ENCODE measurements at places on chromosomes 7 and 10.

GRCh38 chr7:46603296-46603752 is 682.3 kb upstream of the IGFBP3 start:
- no peak for DNase-seq

GRCh38 chr7:137579913-137580640 is 236.5 kb upstream of the PTN start:
- no peak for DNase-seq

GRCh38 chr7:92425311-92425947 is 21.9 kb upstream of the GATAD1 start:
- no peak for DNase-seq

- DNase-seq, result no peak
Measured at GRCh38 chr7:111012799-111013675, 77.9 kb upstream of the LRRN3 start.

- no peak for DNase-seq
Measured at GRCh38 chr10:10600004-10600403, 417.7 kb upstream of the CELF2 start.

DNA sequence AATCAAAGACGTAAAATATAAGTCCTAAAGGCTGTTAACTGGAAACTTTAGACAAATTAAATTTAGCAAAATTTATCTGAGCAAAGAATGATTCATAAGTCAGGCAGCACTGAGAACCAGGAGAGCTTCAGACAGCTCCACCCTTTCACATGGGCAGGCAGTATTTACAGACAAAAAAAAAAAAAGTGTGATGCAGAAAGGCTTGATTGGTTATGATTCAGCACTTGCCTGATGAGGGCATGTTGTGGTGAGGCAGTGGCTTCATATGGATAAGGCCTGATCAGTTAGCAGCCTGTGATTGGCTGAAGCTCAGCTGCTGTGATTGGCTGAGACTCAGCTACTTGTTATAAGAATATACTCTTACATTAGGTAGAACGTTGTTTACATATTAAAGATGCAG is 495.4 kb upstream of the POM121L12 start:
- no peak for DNase-seq

DNA sequence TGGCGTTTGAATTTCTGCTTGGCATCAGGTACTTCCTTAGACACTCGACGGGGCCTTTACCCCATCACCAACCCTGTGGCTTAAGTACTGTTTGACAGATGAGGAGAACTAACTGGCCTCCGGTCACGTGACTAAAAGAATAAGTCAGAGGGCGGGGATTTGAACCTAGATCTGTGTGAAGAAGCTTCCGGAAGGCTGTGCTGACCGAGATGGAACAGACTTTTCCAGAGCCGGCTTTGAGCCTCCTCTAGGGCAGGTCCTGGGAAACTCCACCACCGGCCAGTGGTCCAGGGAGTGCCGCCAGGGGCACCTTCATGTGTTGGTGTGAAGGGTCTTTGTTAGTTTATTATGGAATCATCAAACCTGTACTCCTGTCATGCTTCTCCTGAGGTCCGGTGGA is 26.9 kb downstream of the CAMK1D start:
- no peak for DNase-seq

- DNase-seq, result no peak
Measured at GRCh38 chr10:93062514-93063143, 2.0 kb downstream of the CYP26C1 start.

GRCh38 chr7:84248267-84248666 is 53.7 kb upstream of the SEMA3A start:
- DNase-seq, result no peak

GRCh38 chr10:44253769-44254462 is 131.0 kb downstream of the CXCL12 start:
- no peak for DNase-seq

DNA sequence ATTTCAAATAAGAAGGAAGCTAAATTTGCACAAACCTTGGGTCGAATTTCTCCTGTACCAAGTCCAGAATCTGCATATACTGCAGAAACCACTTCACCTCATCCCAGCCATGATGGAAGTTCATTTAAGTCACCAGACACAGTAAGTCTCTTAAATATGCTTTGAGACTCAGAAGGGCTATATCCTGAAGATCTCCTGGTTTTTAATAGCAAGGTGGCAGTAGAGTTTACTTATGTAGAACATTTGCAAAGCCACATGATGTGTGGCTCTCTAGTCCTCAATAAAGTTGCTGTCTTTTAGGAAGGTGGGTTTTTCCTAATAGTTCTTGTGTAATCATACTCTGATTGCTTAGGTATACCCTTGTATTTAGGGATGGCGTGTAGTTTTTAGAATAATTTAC is 8.7 kb downstream of the DBF4 start:
- no peak for DNase-seq

DNA sequence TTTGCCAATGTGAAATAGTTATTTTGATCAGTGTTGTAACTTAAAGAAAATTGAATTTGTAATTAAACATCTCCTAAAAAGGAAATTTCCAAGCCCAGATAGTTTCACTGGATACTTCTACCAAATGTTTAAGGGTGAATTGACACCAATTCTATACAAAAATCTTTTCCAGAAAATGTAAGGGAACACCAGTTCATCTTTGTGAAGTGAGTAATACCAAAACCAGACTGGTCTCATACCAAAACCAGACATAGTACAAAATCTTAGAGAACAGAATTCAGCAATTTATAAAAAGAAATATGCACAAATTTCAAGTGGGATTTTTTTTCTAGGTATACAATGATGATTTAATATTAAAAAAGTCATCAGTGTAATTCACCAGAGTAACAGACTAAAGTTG is 86.0 kb upstream of the ZNF32 start:
- no peak for DNase-seq

- no peak for DNase-seq
Measured at GRCh38 chr7:95213148-95213547, 111.2 kb downstream of the PON1 start.
